ENCODE measurements at places on chromosomes 11 and 22.

DNA sequence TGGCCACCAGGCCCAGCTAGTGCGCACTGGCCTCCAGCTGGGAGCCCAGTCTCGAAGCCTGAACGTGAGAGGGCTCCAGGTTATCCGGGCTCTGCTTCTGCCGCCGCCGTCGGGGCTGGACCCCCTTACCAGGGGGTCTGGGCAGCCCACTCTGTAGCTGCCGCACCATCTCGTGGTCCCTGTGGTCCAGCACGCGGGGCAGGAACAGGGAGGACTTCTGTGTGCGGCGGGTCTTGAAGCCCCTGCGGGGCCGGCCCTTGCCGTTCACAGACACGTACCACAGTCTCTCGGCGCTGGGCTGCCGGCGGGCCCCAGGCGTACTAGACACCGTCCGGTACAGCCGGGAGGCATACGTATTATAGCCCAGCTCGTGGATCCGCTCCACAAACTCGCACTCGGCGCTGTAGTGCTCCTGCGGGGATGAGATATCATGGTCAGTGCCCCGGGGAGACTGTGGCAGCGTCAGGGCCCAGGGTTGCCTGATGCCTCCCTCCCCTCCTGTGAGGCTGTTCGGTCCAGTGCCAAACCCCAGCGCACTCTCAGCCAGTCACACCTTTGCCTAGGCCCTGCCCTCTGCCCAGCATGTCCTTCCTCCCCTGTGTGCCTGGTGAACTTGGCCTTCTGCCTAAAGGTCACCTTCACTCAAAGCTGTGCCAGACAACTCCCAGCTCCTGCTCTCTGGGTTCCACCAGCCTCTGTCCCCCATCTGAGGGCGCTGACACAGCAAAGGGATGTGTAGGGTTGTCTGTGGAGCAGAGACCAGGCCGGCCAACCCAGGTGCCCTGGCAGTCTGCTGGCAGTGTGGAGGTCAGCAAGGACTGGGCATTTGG, 8.7 kb downstream of the FGF3 start:
- DNase-seq: no peak

GRCh38 chr22:22558972-22559603, at the start of gene PRAME:
TSS of gene PRAME (minus strand) at chr22:22559265. CDS start at chr22:22556832, 2,433 bp downstream.
- DNase-seq: peak; percentile 38

DNA sequence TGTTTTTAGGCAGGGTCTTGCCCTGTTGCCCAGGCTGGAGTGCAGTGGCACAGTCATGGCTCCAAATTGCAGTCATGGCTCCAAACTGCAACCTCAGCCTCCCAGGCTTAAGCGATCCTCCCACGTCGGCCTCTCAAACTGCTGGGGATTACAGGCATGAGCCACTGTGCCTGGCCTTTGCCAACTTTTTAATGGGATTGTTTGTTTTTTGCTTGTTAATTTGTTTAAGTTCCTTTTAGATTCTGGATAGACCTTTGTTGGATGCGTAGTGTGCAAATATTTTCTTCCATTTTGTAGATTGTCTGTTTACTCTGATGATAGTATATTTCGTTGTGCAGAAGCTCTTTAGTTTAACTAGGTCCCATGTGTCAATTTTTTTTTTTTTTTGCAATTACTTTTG, 10.0 kb upstream of the SCGB1D1 start:
- DNase-seq: no peak

DNA sequence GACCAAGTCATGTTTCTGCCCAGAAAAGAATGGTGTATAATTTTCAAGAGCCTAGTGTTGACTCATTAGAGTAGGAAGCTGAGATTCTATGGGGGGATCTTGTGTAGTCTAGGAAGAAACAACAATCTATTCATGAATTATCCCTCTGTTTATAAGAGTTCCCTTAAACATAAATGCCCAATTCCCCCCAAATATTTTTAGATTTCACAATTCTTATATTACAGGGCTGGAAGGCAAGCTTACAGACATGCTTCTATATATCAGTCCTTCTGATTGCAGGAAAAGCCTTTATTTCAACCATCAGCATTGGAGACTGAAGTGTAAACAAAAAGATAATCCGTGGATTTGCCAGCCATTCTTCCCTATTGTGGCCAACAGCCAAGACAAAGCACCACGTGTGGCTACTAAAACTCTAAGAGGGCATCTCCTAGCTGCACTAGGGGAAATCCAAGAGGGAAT, 71.4 kb downstream of the NAT10 start:
- DNase-seq: no peak

DNA sequence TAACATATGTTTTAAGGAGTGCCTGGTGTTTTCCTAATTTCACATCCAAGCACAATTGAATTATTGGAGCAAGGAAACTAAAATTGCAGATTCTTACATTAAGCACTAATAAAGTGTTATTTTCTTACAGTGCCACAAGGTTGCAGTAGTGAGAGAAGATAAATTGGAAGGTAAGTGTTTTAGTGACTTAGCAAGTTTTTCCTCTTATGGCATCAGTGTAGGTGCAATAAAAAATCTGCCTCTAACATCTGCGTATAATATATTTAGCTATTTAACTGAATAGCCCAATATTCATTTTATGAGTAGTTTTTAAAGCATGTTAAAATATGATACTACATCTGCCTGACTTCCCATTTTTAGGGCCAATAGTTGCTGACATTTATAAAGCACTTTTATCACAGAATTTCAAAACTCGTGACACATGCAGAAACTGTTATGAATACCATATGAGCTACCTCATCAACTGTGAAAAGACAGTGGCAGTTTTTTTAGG, 19.0 kb downstream of the POLD3 start:
- peak; percentile 72 for DNase-seq

DNA sequence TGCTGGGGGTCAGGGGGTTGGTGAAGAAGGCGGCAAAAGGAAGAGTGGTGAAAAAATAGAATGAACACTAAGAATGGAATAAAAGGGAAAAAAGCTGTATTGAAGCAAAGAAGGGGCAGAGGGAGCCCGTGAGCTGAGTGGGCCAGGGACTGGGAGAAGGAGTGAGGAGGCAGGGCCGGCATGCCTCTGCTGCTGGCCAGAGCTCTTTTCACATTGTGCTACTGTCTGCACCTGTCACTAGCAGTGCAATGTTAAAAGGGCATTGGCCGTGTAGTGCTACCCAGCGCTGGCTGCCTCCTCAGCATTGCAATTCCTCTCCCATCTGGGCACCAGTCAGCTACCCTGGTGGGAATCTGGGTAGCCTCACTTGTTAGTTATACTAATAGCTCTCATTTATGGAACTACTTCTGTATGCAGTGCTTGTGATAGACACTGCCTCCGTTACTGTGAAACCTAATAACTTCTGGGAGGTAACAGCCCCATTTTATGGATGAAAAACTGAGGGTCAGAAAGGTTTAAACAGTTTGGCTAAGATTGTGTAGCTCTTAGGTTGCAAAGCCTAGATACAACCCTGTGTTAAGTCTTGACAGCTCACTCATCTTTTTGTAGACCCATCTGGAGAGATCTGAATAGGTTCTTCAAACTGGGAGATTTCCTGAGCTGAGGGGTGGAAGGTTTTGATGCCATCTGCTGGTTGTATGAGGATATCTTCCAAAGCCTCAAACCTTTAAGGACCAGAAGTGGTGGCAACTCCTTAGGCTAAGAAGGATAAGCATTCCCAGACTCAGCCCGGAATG, 8.5 kb downstream of the YPEL4 start:
- peak; percentile 64 for DNase-seq

GRCh38 chr11:83437939-83438338, 151.8 kb upstream of the CCDC90B start:
- no peak for DNase-seq

DNA sequence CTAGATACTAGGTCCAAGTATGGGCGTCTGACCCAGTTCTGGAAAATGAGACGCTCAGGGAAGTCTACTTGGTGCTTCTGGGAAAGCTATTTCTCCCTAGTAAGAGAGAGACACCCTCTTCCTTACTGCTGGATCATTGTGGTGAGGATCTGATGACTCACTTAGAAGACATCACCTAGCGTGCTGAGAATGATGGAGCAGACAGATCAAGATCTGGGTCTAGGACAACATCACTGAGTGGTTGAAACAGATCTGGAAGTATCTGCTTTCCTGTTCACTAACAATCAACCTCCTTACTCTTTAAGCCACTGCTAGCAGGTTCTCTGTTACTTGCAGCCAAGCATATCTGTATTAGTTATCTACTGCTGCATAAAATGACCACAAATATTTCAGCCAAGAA, 38.3 kb upstream of the HMGXB4 start:
- DNase-seq: peak; percentile 67

- no peak for DNase-seq
Measured at GRCh38 chr22:40739721-40740120, 60.4 kb downstream of the MCHR1 start.

DNA sequence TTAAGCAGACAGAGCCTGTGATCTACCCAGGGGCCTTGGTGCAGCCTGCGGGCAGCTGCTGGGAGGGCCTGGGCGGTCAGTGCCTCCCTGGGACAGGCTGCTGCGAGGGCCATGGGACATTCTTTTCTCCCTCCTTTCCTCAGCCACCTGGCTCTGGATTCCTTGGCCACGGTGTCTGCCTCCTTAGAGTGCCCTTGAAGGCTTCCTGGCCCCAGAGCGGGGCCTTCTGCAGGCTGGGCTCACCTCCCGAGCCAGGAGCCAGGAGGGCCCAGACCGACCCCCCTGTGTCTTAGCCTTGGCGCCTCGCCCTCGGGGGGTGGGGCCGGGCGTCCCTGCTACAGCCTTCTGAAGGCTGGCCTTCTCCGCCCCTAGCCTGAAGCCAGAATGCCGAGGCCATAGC, 231.2 kb downstream of the TBC1D22A start:
- no peak for DNase-seq

DNA sequence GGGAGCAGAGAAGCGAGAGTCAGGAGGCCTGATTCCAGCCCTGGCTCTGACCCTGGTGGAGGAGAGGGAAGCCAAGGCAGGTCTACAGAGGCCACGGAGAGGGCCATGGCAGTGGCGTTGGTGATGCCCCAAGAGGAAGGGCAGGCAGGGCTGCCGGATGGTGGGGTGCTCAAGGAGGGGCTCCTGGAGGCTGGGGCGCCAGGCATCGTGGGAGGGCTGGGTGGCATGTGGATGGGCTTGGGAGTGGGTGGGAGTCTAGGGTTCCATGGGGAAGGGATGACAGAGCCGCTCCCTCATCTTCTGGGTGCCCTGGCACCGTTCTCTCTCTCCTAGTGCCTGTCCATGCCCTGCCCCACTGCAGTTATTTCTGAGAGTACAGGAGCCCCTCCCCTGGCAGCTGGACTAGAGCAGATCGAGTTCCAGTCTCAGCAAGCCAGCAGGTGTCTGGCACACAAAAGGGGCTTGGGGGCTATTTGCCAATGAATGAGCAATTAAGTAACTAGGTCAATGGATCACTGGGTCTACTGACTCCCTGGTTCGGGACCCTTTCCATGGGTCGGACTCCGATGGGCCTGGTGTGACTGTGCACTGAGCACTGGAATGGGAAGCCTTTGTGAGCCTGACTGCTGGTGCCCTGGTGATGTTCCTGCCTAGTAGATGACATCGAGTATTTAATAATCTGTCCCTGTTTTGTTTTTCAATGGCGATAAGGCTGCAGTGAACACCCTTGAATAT, 570.0 kb downstream of the TBC1D22A start:
- DNase-seq: no peak

- DNase-seq: no peak
Measured at GRCh38 chr11:36417154-36417553, 92.9 kb downstream of the TRAF6 start.

DNA sequence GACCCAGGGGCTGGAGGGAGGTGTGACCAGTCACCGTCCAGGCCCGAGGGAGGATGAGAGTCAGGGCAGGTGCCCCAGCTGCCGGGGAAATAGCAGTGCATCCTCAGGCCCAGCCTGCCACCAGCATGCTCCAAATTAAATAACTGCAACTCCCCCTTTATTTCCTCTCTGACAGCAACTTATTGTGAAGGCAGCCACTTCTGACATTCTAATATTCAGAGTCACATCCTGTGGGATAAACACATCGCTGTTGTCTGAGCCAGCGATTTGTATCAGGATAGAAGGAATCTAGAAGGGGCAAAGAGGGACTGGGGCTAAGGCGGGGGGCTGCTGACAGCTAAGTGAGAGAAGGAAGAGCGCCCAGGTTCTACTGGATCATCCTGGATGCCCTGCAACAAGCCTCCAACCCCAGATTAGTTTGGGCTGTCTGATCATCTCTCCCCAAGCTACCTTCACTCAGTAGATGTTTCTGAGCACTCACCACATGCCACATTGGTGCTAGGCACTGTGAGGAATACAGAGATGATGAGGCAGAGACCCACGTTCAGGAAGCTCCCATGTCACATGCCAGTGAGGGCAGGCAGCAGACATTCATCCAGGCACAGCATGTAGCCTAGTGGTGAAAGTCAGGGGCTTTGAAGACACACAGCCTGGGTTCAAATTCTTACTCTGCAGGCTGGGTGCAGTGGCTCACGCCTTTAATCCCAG, 214.1 kb downstream of the BUD13 start:
- peak; percentile 60 for DNase-seq

DNA sequence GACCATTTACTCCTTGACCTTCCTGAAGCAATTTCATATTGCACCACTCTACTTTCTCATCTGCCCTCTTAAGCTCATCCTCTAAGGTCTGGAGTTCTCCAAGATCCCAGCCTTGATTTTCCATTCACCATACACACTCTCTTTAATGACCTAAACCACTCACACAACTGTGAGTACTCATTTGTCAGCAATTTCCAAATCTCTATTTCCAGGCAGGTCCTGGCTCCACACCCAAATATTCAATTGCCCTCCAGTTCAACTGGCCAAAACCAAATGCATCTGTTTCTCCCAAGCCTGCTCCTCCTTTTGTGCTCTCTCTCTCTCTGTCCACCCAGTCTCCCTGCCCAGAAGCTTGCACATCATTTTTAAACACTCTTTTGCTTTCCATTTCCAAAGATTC, 39.6 kb downstream of the NEU3 start:
- DNase-seq: no peak

- no peak for DNase-seq
Measured at GRCh38 chr11:86938203-86938899, 16.8 kb downstream of the FZD4 start.

- DNase-seq: peak; percentile 2
Measured at GRCh38 chr11:110613197-110613918, 98.9 kb downstream of the ARHGAP20 start.

- DNase-seq: no peak
Measured at GRCh38 chr11:119258180-119258579, 52.0 kb downstream of the CBL start.

DNA sequence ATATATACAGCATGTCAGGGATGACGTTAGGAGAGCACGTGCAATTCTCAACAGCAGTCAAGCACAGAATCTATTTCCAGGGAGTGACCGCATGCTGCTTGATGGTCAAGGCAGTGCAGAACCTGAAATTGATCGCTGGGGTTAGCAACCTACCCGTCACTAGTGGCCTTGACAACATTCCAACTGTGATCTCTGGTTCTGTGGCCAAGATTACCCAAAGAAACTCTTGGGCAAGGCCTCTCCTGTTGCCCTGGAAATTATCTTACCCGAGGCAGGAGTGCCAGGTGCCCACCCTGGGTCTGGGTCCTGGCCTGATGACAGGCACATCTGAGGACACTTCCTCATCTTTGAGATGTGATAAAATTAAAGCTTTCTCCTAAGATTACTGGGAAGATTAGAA, 2.2 kb downstream of the TM7SF2 start:
- no peak for DNase-seq
